ENCODE measurements at places on chromosomes 4 and X.

DNA sequence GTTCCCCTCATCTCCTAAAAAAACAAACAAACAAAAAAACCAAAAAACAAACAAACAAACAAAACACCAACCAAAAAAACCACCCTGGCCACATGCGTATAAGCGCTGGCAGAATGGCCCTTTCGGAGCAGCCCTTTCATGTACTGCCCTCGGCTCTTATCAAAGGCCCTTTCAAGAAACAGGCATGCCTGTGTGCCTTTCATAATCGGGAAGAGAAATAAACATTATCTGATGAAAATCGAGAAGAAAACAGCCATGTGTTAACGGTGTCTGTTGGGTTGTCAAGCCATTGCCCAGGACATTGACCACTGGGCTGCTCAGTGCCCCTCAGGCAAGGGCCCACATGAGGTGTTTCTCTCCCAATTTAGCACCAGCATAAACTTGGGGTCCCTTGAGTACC, 68.3 kb downstream of the PJA1 start:
- DNase-seq, result no peak

DNA sequence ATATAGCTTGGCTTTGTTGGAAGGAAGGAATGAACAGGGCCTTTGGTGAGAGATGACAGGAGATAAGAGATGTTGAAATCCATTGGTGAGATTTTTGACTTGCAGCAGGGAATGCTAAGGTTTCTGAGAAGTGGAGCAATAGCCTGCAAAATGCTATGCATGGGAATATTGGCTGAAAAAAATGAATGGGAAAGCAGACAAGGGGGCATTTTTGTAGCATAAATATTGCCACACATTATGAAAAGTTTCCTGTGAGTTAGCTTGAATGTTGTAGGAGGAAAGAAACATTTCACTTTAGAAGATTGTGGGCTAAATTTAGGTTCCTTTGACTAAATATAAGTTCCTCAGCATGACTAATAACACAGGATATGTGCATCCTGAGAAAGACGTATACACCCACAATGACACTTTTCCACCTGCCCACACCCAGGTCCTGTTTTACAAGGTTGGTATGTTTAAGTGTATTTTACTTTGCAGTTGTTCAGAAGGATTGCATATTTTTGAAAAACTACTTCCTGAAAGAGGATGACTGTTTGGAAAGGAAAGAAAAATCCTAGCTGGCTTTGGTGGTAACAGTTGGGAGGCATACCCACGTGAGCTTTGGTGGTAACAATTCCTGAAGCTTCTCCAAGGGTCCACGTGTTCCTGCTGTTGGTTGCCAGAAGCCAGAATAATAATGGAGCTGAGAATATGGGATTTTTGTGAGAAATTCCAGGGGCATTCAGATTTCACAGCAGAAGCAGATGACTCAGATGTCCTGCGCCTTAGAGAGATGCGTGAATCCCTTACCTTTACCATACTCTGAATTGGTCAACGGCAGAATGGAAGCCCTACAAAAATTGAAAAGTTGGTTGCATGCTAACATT, 28.5 kb downstream of the PHEX start:
- no peak for DNase-seq

GRCh38 chr4:10731690-10732089, 47.1 kb upstream of the CLNK start:
- DNase-seq, result no peak

DNA sequence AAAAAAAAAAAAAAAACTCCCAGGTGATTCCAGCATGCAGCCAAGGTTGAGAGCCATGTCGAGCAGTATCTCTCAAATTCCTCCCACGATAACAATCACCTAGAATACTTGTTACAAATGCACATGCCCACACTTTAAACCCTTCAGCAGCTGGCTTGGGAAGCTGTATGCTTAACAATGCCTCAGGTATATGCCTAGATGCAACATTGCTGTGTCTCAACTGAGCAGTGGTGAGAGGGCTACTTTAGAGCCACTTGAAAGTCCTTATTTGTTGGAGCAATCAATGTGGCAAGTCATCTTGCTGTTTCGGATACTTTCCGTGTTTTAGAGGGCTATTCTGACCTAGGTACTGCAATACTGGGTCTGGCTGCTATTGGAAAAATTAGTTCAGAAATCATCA, 487.4 kb downstream of the INPP4B start:
- no peak for DNase-seq

DNA sequence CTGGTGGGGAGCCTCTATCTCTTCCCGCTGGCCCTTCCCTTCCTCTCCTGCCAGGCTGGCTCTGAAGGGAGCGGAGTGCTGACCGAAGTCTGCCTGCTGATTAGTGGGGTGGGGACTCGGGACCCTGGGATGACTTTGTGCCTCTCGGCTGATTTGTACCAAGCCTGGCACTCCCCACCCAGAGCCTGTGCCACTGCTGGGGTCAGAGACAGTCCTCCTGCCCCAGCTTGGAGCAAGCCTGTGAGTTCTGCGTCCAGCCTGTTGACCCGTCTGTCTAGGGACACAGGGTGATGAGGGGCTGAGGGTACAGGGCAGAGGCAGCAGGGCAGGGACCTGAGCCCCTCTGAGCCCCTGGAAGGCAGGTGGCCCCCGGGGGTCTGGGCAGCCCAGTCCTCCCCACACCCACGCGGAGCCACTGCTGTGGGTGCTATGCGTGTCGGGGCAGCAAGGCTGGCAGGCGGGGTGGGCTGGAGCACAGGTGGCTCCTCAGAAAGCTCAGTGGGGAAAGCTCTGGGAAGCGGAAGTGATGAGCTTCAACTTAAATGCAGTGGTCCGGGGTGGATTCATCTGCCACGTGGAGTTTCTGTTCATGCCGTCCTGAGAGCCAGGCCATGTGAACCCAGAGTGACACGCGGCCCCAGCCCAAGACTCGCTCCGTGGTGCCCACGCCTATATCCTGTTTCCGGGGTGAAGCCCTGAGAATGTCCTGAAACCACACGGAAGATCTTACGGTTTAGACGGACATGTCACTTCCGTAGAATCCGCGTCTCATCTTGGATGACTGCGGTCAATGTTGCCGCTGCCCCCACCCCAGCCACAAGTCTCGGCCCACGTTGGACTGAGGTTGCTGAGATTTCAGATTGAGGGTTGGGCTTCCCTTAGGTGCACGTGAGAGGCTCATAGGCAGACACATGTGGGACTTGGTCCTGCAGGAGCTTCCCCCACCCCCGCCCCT, 21.1 kb upstream of the UVSSA start:
- DNase-seq, result no peak

DNA sequence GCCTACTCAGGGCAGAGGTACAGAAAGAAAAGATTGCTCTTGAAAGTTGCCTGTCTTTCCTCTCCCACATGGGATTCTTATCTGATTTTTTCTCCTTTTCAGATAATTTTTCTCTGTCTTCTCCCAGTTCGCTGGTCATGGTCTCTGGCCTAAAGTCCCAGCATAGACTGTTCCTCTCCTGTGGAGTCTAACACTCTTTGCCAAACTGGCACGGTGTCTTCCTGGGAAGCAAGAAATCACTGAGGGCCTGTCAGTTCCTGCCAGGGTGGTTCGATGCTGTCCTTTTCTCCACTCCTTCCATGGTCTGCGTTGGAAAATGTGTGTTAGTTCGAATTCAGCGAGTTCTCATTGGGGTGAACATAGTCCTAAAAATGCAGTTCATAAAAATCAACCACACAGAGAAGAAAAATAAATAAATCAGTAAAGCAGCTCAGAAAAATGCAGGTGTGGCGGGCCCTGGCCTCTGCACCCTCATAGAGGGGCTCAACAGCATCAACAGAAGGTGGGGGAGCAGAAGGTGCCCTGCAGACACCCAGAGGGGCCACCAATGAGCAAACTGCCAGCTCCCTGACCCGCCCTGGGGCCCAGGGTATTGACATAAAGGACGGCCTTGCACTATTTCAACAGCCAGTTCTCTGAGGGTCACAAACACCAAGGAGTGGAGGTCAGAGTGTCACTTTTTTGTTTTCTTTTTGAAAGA, 2.1 kb downstream of the RGN start:
- DNase-seq, result no peak

DNA sequence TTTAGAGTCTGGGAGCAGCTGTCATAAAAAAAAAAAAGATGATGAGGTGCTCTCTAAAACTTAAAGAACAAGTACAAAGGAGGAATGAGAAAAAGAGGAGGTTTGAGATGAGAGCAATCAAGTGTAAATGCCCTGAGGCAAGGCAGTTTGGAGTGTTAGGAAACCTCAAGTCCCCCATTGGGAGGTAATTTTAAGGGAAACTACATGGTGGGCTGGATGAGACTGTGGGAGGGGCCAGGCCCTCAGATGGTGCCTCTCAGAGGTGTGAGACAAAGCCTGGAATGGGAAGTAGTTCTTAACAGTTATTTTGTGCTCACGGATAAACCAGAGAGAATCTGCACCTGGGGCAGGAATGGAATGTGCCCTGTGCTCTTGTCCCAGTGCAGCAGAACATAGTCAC, 1.9 kb upstream of the MAGEB3 start:
- no peak for DNase-seq
